ENCODE measurements at places on chromosomes 2 and 18.
A peak's percentile ranks its signal among the peaks of the same experiment; 100 is the strongest.

GRCh38 chr2:37776487-37776886, 105.0 kb upstream of the CDC42EP3 start:
- peak; percentile 81 for DNase-seq

DNA sequence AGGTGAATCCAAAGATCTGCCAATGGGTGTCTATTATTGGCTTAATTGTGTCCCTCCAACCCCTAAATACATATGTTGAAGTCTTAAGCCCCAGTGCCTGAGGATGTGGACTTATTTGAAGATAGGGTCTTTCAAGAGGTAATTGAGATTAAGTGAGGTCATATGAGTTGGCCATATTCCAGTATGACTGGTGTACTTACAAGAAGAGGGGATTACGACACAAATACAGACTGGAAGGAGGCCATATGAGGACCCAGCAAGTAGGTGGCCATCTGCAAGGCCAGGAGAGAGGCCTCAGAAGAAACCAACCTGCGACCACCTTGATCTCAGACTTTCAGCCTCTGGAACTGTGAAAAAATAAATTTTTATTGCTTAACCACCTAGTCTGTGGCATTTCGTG, 121.1 kb upstream of the FN1 start:
- DNase-seq: peak; percentile 63

GRCh38 chr18:78912844-78913243, 66.8 kb upstream of the SALL3 start:
- DNase-seq: no peak

DNA sequence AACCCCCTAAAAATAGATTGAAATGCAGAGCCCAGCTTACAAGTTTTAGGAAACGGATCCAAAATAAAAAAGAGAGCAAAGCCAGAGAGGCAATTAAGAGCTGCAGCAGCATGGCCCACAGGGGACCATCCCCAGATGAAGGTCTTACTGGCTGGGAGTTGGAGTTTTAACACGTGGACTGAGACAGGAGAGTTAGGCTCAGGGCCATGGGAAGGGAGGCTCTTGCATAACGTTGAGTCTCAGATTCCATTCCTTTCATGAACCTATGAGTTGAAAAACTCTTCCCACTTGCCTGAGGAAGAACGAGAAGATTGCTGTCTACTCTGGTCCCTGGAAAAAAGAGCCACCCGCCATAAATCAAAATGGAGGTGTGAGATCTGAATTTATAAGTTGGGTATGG, 101.8 kb upstream of the NDUFV2 start:
- peak; percentile 79 for DNase-seq

- DNase-seq: peak; percentile 71
These were observed 456.3 kb downstream of the DLGAP1 start for GRCh38 chr18:3998698-3999333.

DNA sequence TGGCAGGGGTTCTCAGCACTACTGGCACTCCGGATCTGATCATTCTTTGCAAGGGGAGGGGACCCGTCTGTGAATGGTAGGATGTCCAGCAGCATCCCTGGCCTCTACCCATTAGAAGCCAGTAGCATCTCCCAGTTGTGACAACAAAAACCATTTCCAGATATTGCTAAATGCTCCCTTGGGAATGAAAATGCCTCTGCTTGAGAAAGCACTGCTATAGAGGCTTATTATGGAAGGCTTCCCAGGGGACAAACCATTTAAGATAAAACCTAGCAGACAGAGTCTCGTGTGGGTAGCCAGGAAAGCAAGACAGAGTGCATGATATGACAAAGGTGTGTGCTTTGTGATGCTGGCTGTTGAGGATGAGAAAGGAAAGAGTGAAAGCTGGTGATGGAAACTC, 273.7 kb downstream of the TMX3 start:
- no peak for DNase-seq

DNA sequence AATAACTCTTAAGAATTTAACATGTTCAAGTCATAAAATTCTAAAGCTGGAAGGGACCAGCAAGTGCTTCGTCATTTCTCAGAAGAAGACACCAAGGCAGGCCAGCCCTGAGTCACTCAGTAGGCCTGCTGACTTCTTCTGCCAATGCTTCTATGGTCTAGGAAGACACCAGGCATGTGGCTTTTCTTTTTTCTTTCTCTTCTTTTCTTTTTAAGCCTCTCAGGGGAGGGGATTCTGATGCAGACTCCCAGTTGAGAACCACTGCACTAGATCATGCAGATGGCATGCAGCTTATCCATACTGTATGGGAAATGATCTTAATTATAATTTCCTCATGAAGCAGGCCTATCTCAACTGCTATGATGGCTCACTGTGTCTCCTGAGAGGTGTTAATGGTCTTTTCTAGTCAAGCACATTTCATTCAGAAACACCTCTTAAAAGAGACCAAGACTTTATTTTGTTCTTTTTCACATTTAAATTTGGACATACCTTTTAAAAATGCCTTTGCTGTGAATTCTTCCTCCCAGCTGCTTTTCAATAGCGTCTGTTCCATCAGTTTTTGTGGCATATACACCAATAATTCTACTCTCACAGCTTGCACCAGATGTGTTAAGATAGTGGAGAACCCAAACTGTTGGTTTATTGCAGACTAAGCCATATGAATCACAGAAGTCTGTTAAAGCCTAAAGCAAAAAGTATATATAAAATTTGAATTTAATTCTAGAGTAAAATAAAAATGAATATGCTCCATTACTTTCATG, 11.3 kb downstream of the KCTD18 start:
- no peak for DNase-seq

DNA sequence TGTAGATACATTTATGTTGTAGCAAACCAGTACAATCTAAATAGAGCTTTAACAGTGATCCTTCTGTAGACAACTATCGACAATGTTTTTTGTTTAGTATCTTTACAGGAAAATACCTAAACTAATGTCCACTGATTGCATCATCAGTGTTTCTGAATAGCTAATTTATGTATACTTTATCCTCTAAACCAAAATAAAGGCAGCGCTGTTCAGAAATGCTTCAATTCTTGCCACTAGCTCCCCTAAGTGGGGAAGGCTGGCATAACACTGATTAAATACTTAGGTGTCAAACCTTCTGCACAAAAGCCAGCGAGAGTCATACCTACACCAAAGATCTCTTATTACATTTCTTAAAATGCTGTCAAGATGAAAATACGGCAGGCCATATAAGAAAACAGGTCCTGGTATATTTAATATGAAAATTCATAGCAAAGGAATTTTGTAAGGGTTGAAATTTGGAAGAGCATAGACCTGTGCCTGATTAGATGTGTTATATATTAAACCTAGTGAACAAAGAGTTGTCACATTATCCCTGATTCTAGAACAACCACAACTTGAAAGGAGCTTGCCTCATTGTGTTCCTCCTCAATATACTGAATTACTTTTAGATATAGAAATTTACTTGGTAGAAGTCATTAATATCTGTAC, 1693.4 kb upstream of the SLC39A10 start:
- DNase-seq: peak; percentile 80

DNA sequence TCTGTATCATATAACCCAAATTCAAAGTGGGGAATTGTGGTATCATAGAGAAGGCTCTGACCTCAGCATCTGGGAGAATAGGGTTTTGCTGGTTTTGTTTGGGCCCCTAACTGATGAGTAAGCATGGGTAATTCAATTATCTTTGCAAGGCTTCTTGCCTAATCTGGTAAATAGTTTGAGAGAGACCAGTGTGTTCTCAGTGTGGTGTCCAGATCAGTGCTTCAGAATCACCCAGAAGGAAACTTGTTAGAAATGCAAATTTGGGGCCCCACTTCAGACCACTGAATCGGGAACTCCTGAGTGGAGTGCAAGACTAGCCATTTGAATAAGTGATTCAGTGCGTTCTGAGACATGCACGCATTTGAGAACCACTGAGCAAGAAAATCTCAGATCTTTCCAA, 282.7 kb downstream of the EPHA4 start:
- DNase-seq: no peak

DNA sequence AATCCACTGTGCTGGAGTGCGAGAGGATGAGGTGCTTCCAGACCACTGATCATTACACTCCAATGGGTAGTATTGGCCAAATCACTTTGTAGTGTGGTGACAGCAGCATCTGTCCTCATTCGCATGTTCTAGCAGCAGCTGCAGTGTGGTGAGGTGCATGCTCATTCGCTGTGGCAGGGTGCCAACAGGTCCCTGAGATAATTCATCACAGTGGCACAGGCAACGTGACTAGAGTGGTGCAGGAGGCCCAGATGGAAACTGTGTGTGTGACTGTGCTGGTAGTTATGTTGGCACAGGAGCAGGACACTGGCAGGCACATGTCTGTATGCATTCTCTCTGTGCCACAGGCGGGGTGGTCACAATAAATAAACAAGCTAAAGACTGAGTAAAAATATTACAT, 329.5 kb upstream of the SYT4 start:
- no peak for DNase-seq

DNA sequence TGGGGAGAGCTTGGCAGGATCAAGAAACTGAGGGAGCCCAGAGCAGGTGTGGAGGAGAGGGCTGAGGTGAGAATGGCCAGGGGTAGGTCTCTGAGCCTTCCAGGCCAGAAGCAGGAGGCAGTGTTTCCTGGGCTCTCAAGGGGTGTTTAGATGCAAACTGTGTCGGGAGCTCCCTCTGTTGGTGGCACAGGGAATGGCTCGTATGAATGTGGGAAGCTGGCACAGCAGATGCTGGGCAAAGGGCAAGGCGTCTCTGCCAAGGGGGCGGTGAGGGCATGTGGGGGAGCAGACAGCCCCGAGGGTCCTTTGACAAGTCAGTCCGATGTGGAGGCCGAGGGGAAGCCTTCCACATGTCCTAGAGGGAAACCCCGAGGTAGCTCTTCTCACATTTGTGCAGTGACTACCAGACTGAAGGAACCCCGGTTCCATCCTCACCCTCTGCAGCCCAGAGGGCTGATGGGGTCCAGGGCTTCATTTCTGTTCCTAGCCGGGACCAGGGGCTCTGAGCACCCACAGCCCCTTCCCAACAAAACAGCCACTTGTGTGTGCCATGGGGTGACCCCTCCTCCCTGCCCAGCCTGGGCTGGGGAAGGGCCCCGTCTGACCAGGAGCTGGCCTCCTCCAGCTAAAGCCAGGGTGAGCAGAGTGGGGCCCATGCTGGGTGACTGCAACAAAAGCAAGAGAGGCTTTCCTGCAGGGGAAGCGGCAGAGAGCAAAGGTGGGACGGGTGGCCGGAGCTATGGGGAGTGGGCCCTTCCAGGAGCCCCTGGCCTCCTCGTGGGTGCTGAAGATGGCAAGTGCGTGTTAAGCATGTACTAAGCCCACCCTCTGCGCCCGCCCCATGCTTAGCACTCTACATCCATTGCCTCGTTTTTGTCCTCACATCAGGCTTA, 103.4 kb downstream of the SEPTIN10 start:
- DNase-seq: peak; percentile 83

DNA sequence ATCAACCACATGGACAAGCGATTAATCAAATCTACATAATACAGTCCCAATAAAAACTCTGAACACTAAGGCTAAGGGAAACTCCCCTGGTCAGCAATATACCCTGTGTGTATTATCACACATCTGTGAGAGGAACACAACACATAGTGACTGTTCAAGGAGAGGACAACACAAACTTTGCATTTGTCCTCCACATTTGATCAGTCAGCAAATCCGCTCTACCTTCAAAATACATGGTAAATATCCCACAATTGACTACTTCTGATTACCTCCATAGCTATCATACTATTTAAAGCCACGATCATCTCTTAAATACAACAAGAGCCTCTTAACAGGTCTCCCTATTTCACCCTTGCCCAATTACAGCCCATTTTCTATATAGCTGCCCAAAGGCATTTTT, 45.6 kb downstream of the SS18 start:
- DNase-seq: no peak

DNA sequence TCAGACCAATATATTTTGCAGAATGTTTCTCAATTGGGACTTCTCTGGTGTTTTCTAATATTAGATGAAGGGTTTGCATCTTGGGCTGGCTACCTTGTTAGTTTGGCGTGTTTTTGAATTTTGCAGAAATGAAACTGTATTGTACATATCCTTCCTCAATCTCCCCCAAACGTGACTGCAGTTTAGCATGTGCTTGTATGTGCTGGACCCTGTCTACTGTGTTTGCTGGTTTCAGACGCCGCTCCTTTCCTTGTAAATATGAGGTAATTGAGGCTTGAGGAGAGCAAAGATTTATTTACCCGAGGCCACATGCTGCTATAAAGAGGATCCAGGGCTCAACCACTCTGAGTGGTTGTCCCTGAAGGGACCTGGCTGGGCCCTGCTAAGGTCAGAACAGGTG, 57.2 kb downstream of the NGEF start:
- DNase-seq: no peak

DNA sequence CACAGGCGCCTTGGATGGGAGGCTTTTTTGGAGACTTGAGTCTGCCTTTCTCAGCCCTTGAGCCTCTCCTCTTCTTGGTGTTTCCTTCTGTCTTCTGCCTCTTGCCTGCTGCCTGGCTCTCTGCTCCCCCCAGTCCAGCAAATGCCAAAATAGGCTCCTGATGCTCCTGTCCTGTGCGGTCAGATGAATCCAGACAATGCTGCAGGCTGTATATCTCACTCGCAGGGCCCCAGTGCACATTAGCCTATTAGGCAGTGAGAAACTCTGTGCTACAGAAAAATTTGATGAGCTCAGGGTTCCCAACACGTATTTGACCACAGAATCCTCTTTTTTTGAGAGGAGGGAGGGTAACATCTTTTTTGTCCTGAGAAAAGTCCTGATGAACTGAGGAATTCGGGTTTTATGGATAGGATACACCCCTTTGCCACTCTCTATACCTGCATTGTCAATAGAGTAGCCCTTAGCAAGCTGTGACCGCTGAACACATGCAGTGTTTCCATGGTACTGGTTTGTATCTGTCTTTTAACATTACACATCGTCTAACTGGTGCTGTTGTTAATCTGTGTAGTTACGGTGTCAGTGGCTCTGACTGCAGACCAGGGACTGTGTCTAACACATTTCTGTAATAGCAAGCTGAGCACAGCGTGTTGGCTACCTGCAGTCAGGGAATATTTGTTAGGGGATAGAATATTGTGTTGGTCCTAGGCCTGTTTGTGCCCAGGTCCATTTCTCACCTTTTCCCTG, 50.8 kb downstream of the FAM228A start:
- no peak for DNase-seq

Data from choroid plexus epithelial cell (primary cell).